Activated CD8-positive, alpha-beta T cell treated with anti-CD3 and anti-CD28 coated beads, Interleukin-2, amount 10 ng/mL, durations not matched to agents 7 days and 5 days (primary cell): ENCODE measurements at places on chromosomes 6 and 20.

DNA sequence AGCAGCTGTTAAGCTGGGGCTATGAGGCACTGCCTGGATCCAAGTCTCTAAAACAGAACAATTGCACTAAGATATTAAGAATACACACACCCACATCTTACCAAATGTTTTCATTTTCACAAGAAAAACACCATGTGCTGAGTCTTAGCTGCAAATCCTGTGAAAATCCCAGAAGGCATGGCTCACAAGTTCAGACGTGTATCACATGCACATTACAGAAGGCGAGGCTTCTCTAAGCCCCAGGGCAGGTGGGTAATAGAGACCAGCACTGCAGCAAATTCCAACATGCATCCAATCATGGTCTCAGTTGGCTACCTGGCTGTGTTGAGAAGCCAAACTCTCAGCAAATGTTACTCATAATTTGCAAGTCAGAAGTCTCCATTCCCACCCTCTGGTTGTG lies 16.2 kb upstream of the CST3 start:
- DNase-seq: no peak

- DNase-seq: no peak
Observed at GRCh38 chr20:5168651-5169396, 42.0 kb downstream of the CDS2 start.

DNA sequence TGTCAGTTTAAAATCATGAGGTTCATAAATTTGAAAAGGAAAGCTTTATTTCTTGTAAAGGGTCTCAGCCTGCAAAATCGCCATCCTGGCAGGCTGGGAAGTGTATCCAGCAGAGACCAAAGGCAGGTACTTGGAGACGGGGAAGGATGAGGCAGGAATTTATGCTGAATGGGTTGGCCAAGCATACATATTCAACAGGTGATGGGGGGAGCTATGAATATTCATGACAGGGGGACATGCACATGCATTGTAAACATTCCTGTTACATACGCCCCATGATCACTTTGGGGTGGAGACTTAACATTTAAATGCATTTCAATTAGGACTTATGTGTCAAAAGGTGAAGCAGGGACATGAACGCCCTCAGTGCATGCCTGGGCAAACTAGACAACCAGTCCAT lies 9.8 kb upstream of the SLC22A1 start:
- no peak for DNase-seq

GRCh38 chr6:43836507-43837240 lies 66.7 kb downstream of the VEGFA start:
- DNase-seq: no peak

DNA sequence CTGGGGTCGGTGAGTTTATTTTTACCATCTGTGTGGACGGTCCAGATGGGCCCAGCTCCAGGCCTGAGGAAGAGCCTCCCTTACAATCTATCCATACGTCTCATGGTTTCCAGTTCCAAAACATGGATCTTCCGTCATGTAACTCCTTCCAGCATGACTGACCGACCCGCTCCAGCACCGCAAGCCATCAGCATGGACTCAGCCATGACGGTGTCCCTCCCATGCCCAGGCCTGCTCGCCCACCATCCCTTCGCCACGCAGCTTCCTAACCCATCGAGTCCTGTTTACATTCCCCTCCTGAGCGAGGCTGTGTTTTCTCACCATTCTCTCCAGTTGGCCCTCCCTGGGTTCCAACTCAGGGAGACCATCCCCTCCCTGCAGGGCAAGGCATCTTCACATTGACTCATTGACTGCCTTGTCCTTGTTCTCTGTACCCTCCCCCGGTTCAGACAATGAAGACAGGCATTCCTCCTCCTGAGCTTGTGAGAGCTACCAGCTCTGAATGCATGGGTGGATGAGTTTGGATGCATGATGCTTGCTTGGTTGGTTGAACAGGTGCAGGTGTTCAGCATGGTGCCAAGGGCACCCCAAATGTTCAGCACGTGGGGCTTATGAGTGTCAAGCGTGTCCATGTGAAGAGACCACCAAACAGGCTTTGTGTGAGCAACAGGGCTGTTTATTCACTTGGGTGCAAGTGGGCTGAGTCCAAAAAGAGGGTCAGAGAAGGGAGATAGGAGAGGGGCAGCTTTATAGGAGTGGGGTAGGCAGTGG lies 235.8 kb downstream of the SMOC2 start:
- no peak for DNase-seq

DNA sequence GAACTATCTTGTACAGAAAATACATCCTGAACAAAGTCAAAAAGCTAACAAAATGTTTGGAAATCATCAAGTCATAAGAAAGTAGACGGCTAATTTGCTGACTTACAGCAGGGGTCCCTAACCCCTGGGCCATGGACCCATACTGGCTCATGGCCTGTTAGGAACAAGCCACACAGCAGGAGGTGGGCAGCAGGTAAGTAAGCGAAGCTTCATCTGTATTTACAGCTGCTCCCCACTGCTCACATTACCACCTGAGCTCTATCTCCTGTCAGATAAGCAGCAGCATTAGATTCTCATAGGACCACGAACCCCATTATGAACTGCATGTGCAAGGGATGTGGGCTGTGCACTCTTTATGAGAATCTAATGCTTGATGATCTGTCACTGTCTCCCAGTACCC lies 115.5 kb downstream of the CDK19 start:
- no peak for DNase-seq

- peak; percentile 75 for DNase-seq
Observed at GRCh38 chr20:4973330-4974097, 27.8 kb downstream of the SLC23A2 start.

- DNase-seq: no peak
Observed at GRCh38 chr6:149983145-149983544, 19.4 kb downstream of the ULBP1 start.

DNA sequence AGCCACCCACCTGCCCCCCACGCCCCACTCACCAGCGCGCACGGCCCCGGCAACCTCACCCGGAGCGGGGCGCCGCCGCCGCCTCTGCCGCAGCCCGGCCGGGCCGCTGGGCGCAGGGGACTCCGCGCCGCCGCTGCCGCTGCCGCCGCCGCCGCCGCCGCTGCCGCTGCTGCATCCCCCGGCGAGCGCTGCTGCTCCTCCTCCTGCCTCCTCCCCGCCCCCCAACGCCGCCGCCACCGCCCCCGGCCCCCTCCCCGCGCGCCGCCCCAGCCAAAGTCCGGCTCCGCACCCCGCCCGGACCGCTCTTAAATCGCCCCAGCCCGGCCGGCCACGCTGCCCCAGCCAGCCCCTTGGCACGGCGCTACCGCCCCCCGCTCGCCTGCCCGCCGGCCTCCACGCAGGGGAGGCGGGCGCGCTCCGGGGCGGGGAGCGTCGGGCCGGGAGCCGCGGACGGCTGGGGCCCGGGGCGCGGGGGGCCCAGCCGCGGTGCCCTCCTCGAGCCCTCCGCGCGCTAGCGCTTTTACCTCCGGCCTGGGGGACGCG lies at the start of gene SULF2:
TSS of gene SULF2 (minus strand) at position 171 of the 543 bp plus-strand sequence. CDS start 28,118 bp downstream, outside the sequence.
- no peak for DNase-seq

DNA sequence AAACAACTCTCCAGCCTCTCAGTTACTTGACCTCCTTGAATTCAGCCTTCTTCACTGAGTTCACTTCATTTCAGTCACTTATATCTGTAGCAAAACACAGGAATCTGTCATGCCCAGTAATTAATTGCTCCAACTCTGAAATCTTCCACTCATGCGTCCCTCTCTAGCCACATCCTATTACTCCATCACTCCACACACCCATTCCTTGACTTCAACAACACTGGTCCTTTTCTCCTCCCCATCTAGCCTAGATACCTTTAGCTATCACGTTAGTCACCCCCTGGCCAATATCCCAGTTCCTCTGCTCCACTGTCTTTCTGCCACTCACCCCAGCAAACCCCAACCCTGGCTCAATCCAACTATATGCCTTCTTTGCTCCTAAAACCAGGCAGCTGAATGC lies 7.7 kb downstream of the ZHX3 start:
- no peak for DNase-seq

GRCh38 chr6:153117986-153118879 lies 12.8 kb downstream of the RGS17 start:
- no peak for DNase-seq

- DNase-seq: no peak
Observed at GRCh38 chr20:44728801-44729443, 13.8 kb downstream of the CCN5 start.

GRCh38 chr20:1401451-1401907 lies 8.6 kb upstream of the FKBP1A start:
- peak; percentile 16 for DNase-seq

DNA sequence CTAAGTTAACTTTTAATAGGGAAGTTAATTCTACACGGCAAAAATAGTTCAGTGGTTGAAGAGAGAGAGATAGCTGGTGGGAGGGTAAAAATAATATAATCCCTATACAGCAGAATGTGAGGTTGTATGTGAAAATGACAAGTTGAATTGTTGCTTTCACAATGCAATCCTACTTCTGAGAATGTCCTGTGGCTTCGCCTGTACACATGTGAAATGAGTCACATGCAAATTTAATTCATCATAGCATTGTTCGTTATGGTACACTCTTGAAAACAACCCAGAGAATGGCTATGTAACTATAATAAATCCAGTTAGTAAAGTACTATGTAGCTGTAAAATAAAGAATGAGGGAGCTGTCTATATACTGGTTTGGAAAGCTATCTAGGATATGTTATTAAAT lies 46.0 kb upstream of the HINT3 start:
- no peak for DNase-seq

GRCh38 chr20:21096321-21097043 lies 9.7 kb downstream of the LINC00237 start:
- no peak for DNase-seq

- DNase-seq: no peak
Observed at GRCh38 chr6:5776706-5777390, 229.9 kb downstream of the NRN1 start.

- DNase-seq: no peak
Observed at GRCh38 chr6:10381830-10382208, 33.1 kb downstream of the TFAP2A start.

DNA sequence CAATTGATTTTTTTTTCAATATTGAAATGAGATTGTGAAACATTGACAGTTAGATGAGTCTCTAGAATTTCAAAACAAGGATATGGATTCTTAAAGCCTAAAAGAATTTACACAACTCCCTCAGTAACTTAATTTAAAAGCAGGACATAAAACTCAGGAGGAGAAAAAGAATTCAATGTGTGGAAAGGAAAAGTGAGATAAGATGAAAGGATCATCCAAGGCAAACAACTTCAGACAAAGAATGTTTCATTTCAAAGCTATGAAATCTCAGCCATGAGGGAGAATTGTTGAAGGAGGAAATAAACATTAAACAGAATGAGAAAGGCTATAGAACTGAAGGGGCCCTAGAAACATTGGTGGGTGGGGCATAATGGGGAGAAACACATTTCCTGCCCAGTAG lies 191.7 kb upstream of the NOX3 start:
- DNase-seq: no peak

DNA sequence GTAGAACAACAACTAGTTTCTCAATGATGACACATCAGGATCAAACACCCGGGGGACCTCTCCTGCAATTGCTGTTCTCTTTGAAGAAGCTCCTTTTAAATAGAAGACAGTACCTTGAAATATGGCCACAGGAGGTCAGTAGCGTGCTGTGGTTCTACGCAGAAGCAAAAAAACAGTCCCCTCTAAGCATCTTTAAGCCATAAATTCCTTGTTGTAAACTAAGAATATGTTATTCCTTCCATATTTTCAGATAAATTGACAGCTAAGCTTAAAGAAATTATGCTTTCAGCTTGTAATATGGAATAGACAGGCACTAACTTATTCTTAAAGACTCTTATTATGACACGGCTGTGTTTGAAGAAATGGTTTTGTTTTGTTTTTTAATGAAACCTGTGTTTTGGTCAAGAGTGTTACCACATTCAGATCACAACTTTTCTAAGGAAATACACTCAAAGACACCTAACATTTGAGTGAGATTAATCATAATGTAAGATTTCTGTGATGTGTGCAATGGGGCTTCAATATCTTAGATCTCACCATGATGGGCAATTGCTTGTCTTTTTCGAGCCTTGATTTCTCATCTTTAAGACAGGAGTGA lies 49.7 kb upstream of the IL20RA start:
- peak; percentile 76 for DNase-seq

DNA sequence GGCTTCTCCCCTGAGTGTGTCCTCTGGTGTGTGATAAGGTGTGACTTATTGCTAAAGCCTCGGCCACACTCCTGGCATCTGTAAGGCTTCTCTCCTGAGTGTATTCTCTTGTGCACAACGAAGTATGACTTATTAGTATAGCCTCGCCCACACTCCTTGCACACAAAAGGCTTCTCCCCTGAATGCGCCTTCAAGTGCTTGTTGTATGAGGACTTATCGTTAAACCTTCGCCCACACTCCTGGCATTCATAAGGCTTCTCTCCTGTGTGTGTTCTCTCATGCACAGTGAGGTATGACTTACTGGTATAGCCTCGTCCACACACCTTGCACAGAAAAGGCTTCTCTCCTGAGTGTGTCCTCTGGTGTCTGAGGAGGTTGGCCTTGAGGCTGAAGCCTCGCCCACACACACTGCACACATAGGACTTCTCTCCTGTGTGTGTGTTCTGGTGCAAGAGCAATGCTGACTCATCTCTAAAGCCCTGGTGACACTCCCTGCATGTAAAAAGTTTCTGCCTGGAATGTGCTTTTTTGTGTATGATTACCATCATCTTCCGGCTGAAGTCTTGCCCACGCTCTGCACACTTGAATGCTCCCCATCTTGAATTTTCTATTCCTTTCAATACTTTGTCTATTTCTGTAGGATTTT lies 20.4 kb downstream of the ZNF337 start:
- no peak for DNase-seq

GRCh38 chr20:37223053-37223452 lies 38.6 kb downstream of the GHRH start:
- DNase-seq: no peak

- no peak for DNase-seq
Observed at GRCh38 chr6:82786248-82786647, 279.4 kb downstream of the UBE3D start.

- DNase-seq: peak; percentile 61
Observed at GRCh38 chr6:27806981-27807440, 105.2 kb downstream of the OR2B2 start.

DNA sequence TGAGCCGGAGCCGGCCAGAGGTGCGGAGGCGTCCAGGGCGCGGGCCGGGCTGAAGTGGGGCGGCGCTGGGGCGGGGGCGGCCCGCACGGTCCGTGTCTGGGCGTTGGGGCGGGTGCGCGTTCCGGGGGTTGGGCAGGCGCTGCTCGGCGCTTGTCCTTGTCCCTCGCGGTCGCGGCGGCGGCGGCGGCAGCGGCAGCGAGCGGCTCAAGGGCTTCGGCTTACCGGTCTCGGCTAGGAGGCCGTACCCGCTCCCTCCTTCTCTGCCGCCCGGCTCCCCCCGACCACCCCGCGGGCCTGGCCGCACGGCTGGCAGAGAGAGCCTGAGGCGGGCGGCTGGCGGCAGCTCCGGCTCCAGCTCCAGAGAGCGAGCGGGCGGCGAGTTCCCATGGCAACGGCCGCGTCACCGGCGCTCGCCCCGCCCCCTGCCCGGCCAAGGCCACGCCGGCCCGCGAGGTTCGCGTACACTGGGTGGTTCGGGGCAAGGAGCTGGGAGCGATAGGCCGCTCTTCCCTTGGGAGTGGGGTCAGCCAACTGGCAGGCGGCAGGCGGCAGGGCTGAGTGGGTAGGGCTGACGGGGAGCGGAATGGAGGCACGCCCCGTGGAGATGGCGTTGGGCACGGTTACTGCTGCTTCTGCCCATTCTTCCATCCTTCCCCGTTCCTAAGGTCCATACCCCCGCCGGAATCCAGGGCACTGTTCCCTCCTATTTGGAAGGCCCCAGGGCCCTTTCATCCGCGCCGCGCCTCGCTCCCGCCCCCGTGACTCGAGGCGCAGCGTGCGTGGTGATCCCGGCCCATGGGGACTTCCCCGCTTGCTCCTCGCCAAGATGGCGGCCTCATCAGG lies at the start of gene LRRC73:
TSS of gene LRRC73 (minus strand) at position 363 of the 843 bp plus-strand sequence. CDS start 561 bp downstream, outside the sequence.
- peak; percentile 77 for DNase-seq

GRCh38 chr6:93222071-93222851 lies 197.1 kb downstream of the EPHA7 start:
- DNase-seq: no peak

GRCh38 chr6:73898599-73898998 lies 202.6 kb downstream of the CD109 start:
- DNase-seq: no peak
